A549 treated with AZD2906 at 1 μM for 4 hours (cell line): ENCODE measurements at places on chromosomes 2 and 18. TPM values are rescaled to one million over a fixed set of nuclear protein-coding genes. Genes with fewer than 3 reads are reported as not detected.

The CD28 gene
- total RNA-seq, result not detected in 5 replicates

The TWIST2 gene
- 8.5 to 16.9 TPM (median 14.4 TPM) in 5 replicates for total RNA-seq

The DLX1 gene
- total RNA-seq, result 2.7 to 3.5 TPM (median 3.1 TPM) in 5 replicates

The ASPRV1 gene
- 0.20 to 0.38 TPM (median 0.25 TPM) in 5 replicates for total RNA-seq

The KCNJ13 gene
- not detected in 5 replicates for total RNA-seq

The KCNK3 gene
- total RNA-seq, result 0.49 to 0.90 TPM (median 0.77 TPM) in 5 replicates

The MYL1 gene
- total RNA-seq, result not detected in 5 replicates

The MAPK4 gene
- 0.13 to 0.33 TPM (median 0.18 TPM) in 5 replicates for total RNA-seq

The NGEF gene
- 13.0 to 16.8 TPM (median 15.5 TPM) in 5 replicates for total RNA-seq

The TRABD2A gene
- total RNA-seq, result 10.5 to 15.5 TPM (median 13.2 TPM) in 5 replicates

The LYG2 gene
- total RNA-seq, result not detected in 5 replicates

The MC4R gene
- total RNA-seq, result not detected in 5 replicates

The REEP1 gene
- total RNA-seq, result 0.92 to 1.1 TPM (median 1.0 TPM) in 5 replicates
